ENCODE measurements at places on chromosomes 5 and 9.
A peak's percentile ranks its signal among the peaks of the same experiment; 100 is the strongest.

- DNase-seq = no peak
These were observed 5.1 kb downstream of the NFIB start for GRCh38 chr9:14308853-14309145.

GRCh38 chr5:53343187-53343586 lies 137.2 kb upstream of the FST start:
- no peak for DNase-seq

DNA sequence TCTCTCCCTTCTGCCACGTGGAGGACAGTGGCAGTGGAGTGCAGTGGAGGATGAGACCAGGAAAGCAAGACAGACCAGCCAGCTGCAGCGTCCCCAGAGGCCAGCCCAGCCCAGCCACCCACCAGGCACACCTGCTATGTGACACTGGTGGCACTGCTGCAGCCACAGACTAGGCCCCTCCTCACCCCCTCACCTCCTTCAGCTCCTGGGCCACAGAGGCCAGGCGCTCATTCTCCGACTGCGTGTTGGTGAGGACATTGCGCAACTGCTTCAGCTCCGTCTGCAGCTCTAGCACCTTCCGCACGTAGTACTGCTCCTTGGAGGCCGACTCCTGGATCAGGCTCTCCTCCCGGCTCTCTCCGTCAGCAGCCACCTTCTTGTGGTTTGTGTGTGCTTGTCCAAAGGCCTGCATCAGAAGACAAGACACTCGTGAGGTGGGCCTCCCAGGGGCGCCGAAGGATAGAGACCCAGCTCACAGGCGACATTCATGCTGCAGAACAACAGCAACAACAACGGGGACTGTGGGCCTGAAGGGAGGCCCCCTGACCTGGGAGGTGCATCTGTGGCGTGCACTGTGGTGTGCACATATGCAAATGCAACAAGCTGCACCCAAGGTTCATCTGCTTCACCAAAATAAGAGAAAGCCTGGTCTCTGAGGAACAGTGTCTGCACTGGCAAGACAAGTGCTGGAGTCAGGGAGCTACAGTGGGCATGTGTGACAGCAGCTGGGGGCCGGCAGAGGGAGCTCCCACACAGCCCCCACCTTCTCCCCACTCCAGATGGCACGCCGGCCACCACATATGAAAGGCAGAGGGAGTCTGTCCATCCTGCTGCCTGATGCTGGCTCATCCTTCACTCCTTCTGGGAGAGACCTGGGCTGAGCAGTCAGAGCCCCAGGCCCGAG lies 35.5 kb downstream of the BICD2 start:
- peak; percentile 14 for DNase-seq

- DNase-seq = no peak
These were observed 1.3 kb upstream of the NFIB start for GRCh38 chr9:14314929-14315874.

GRCh38 chr5:143023411-143024096 lies 253.4 kb downstream of the ARHGAP26 start:
- DNase-seq = peak; percentile 51

DNA sequence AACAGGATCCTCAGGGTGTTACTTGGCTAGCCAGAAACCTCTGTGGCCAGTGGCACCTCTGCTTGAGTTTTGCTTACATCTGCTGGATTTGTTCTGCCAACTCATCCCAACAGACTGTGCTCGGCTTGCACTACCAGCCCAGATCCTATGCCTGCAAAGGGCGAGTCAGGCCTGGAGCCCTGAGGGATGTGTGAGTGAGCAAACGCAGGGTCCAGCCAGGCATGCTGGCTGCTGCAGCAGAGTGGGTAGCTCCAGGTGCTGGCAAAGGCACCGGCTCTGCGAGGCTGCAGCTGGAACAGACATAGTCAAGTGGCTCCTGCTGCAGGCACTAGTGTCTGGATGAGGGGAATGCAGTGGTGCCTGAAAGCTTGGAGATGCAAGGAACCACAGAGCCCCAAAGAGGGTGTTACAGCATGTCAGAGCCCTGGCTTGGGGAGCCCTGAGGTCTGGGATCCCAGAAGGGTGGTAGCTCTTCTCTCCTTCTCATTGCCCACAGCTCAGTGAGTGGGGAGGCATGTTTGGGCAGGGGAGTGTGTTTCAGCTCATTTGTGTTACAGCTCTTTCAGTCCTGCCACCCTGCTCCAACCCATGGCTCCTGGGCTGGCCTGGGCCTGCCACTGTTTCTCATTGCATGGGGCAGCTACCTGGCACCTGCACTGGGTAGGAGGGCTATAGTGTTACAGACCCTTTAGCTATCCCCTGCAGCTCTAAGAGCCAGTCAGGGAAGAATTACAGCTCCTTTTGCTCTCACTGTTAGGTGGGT lies 332.6 kb downstream of the TAF11L14 start:
- DNase-seq = peak; percentile 35

GRCh38 chr5:158320178-158320674 lies 461.3 kb upstream of the CLINT1 start:
- DNase-seq = no peak

- no peak for DNase-seq
These were observed 741.5 kb upstream of the RGMB start for GRCh38 chr5:98031926-98032325.

DNA sequence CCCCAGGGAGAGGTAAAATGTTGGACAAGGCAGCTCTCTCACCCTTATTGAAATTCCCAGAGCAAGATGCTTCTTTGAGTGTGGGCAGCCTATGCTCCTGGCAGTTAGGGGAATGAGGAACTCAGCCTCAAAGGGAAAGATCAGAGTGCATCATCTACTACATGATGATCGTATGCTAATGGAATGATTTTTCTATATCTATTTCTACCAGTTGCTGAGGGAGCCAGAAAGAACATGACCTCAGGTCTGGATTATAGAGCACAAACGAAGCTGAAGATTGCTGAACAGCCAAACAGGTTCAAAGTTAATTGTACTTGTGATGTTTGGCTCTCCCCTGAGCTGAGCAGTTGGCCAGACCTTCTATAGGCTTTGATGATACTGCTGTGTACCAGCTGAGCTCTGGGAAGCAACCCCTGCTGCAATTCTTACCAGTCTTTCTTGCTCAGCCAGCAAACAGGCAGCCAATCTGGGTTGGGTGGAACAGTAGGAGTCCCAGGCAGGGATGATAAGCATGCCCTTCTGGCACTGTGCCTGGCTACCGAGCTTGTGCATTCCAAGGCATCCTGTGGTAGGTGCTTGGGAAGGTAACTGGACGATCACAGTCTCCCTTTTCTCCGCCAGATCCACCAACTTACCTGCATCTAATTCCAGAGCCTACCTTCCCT lies 10.3 kb upstream of the FBXL7 start:
- DNase-seq = no peak

DNA sequence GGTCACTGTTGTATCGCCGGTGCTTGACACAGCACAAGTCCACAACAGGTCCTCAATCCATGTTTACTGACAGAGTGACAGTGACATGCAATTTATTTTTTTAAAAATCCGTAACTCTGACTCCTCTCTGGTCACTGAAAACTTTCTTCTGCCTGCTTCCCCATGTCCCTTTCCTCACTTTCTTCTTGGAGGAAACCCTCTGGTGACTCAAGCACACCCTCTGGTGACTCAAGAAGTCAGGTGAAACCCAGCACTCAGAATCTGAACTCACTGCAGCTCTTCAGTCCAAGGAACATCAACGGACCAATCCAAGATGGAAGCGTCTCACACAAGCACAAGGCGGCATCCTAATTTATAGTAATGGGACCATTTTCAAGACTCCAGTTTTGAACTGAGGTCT lies 245.9 kb downstream of the FSTL4 start:
- no peak for DNase-seq

- peak; percentile 36 for DNase-seq
These were observed 178.8 kb downstream of the SPOCK1 start for GRCh38 chr5:137320056-137321045.

GRCh38 chr5:80736730-80737129 lies 81.9 kb upstream of the DHFR start:
- DNase-seq = no peak

- no peak for DNase-seq
These were observed 532.2 kb downstream of the ACTL7B start for GRCh38 chr9:108323615-108324014.

- DNase-seq = no peak
These were observed 19.0 kb downstream of the TRIM7 start for GRCh38 chr5:181186022-181186421.

DNA sequence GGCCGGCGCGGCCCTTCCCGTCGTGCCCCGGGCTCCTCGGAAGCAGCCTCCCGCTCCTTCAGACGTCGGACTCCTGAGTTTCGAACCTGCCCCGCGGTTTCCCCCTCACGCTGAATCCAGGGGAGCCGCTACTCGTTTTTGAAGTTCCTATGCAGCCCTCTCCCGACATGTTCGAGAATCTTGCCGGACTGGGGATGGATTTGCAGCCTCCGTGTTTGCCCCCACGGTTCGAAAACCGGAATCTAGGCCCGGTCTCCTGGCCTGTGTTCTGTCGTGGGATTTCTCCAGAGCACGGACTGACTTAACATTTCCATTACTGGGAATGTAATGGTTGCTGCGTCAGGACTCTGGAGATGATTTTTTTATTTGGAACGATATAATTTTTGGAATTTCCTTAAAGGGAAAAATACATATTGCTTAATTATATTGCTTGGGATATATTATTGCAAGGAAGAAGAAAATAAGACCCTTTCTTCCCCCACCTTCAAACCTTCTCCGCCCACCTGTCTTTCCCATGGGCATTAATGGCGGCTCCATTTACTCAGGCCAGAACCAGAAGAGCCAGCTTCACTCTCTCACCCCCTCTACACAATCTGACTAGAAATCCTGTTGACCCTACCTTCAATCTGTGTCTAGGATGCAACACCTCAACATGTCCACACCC lies 8.5 kb upstream of the MGAT1 start:
- DNase-seq = no peak

GRCh38 chr9:16611001-16611400 lies 259.5 kb downstream of the BNC2 start:
- DNase-seq = no peak

DNA sequence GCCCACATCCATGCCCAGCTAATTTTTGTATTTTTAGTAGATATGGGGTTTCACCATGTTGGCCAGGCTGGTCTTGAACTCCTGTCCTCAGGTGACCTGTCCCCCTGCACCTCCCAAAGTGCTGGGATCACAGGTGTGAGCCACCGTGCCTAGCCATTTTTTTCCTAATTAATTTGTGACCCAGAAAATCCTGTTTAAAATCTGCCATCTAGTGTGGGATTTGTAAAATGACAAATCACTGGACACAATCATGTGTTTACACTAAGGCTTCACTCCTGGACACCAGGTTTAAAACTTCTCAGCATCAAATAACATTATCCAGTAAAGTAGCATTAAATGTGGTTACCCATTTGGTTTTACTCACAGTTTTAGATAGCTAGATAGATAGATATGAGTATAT lies 18.6 kb upstream of the KDM4C start:
- DNase-seq = no peak

Data from SHP77 treated with DMSO at 0.1 percent for 48 hours (cell line).